ENCODE measurements at places on chromosomes 13 and 19.
A peak's percentile ranks its signal among the peaks of the same experiment; 100 is the strongest.

DNA sequence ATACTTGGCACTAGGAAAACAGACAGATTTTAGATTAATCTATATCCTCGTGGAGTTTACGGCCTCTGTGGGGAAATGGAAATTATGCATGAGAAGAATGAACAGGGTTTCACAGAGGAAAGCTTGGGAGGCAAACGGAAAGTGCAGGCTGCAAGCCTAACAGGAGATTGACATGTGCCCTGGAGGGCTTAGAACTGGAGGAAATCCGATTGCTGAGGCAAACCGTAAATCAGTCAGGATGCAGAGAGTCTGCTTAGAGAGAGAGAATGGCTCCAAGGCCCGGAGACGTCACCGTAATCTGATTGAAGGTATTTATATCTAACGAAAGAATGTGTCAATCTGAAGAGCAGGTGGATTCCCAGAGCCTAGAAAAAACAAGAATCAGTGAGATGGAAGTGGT is 143.2 kb downstream of the KATNAL1 start:
- DNase-seq, result no peak

DNA sequence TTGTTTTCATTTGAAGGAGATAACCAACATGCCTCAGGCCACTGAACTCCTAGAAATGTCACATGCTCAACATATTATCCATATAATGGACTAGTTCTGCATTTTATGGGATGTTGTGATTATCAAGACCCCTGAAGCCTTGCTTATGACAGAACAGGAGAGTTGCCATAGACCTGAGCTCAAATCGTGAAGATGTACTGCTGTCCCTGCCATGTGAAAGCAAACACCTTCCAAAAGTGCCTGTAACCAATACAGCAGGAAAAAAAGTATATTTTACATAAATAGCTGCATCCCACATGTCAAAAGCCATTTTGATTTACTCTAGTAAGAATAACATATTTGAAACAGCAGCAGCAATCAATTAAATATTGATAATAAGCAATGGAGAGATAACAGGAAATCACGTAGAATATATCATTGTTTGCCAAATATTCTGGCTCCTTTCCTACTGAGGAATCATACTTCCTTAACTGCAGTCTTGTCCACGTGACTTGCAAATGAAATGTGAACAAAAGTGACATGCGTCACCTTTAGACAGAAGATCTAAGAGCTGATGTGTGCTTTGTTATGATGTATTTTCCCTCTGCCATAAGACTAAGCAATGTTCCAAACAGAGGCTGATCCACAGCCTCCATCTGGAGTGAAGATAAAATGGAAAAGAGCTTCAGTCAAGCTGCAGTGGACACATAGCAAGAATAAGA is 33.5 kb downstream of the SLC25A30 start:
- no peak for DNase-seq

GRCh38 chr13:114310956-114311355 is 3.3 kb upstream of the CHAMP1 start:
- no peak for DNase-seq

DNA sequence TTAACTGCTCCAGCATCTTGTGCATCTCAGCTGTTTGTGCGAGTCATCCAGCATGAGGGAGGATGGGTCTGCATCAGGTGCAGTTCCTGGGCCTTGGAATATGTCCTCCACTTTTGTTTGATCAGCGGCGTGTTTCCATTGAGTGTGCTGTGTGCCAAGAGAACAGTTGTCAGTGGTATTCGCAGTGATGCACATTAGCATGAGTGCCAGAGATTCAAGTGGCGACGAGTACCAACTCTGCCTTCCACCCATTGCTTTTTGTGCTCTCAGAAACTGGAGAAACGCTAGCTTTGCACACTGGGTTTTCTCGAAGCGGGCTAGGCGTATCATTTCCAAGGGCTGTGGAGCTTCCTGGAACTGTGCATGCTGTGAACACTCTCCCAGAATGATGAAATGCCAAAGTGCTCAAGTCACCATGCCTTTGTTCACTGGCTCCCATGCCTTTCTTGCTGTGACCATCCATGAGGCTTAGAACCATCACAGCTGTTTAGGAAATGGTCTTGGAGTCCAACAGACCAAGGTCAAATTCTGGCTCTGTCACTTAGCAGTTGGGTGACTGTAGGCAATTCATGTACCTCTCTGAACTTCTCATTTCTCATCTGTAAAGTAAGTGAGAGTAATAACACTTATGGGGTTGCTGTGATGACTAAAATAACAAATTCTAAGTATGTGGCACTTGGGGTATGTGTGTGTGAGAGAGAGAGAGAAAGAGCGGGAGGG is 18.4 kb downstream of the LRCH1 start:
- no peak for DNase-seq

GRCh38 chr13:68428292-68428691 is 1198.2 kb upstream of the PCDH9 start:
- DNase-seq, result no peak

DNA sequence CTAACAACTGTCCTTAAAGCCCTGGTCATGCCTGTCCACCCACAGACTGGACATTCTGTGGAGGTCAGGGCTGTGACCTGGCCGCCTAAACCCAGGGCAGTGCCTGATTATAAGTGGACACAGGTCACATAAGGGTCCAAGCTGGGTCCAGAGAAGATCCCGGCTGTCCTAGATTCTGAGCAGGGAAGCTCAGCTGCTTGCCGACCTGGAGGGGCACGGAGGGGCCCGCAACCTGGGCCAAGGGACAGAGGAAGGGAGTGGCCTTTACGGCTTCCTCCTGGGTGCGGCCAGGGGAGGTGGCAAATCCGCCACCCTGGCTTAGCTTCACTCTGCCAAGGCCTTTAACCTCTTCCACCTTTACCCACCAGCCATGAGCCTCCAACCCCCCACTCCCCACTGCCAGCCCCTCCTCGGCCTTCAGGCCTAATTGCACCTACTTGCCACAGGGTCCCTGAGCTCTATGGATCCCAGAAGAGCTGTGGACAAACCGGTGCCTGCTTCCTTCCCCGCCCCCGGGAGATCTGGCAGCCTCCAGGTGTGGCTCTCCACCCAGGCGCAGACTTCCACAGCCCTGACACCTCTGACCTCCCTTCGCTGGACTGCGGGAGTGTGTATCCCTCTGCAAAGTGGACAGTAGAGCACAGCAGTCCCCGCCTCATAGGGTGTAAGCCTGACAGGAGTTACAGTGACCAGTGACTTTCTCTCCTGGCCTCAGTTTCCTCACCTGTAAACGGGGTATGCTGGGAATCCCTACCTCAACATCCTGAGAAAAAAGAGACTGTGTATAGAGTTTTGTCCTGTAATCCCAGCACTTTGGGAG is 1.7 kb downstream of the CD320 start:
- DNase-seq, result no peak

- peak; percentile 76 for DNase-seq
These were observed 12.0 kb downstream of the WDR88 start for GRCh38 chr19:33143897-33144405.

DNA sequence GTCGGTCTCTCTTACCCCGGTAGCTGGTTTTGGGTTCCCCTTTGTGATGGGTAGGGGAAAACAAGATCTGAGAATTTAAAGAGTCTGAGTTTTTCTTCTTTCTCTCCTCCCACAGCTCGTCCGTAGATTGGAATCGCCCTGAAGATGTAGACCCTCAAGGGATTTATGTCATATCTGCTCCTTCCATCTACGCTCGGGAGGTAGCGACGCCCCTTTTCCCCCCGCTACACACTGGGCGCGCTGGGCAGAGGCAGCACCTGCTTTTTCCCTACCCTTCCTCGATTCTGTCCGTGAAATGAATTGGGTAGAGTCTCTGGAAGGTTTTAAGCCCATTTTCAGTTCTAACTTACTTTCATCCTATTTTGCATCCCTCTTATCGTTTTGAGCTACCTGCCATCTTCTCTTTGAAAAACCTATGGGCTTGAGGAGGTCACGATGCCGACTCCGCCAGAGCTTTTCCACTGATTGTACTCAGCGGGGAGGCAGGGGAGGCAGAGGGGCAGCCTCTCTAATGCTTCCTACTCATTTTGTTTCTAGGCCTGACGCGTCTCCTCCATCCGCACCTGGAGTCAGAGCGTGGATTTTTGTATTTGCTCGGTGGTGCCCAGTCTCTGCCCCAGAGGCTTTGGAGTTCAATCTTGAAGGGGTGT is 7.1 kb upstream of the SELENOV start:
- DNase-seq, result no peak

GRCh38 chr19:52536448-52536800 is 9.0 kb downstream of the ZNF808 start:
- peak; percentile 55 for DNase-seq

- DNase-seq, result no peak
These were observed 459.3 kb downstream of the ITGBL1 start for GRCh38 chr13:101911752-101912151.

DNA sequence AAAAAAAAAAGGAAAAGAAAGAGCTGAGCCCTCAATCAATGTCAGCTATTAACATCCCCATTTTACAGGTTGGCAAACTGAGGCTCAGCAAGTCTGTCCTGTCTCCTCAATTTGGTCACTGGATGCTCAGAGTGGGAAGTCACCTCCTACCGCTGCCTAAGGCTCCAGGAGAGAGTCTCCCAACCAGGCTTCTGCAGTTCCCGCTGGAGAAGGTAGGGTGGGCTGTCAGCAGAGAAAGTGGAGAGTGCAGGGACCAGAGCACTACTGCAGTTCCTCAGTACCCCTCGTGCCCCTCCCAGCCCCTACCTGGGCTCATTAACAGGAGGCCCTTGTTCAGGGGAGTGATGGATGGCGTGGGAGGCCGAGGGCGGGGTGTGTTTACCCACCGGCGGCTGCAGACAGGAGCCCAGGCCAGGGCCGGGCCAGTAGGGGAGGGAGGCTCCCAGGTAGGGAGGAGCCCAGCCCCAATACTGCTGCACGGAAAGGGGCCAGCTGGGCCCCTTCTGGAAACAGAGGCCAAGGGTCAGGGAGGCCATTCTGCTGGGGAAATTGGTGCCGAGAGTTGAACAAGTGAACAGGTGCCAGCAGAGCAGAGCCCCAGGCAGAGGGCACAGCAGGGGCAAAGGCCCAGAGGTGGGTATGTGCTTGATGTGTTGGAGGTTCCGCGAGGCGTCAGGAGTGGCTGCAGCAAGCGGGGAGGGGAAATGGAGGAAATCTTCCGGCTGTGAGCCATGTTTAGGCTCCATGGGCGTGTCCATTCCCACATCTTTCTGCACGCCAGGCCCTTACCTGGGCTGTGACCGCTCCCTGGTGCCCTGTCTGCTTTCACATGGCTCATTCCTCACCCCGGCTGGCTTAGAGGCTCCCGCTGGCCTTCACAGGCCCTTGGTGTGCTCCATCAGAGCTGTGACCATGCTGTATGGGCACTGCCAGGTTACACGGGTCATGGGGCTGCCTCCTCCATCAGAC is 7.6 kb upstream of the COMP start:
- DNase-seq, result no peak

DNA sequence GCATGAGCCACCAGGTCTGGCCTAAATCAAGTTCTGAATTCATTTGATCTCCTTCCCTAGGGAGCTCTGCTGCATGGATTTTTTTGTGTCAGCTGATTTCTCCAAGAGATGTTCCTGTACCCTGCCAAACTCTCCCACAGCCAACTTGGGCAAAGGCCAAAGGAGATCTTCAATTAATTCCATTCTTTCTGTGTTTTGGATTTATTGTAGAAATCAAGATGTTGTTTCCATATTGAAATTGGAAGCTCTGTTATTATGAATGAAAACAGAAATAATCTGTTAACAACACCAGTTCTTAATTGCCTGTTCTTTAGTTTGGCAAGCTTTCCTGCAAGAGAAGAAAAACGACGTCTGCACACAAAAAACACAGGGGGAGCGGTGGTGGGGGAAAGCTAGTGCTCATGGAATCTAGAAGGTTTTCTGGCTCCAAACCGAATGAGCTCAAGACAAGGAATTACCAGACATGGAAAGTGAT is 86.5 kb upstream of the ABCC4 start:
- DNase-seq, result no peak

DNA sequence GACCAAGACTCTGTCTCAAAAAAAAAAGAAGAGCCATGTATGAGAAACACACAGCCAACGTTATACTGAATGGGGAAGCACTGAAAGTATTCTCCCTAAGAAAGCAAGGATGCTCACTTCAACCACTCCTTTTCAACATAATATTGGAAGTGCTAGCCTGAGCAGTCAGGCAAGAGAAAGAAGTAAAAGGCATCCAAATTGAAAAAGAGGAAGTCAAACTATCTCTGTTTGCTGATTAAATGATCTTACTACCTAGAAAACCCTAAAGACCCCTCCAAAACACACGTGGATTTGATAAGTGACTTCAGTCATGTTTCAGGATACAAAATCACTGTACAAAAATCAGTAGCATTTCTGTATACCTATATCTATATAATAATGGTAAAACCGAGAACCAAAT is 16.2 kb downstream of the WBP4 start:
- DNase-seq, result no peak

GRCh38 chr13:33277946-33278345 is 7.6 kb downstream of the STARD13 start:
- no peak for DNase-seq

GRCh38 chr19:31910224-31910623 is 435.2 kb upstream of the ZNF507 start:
- no peak for DNase-seq

- no peak for DNase-seq
These were observed 98.3 kb downstream of the AKAP11 start for GRCh38 chr13:42370229-42370628.

GRCh38 chr13:99655351-99656091 is 154.2 kb downstream of the TM9SF2 start:
- peak; percentile 7 for DNase-seq

GRCh38 chr13:79393564-79394249 is 12.3 kb downstream of the RBM26 start:
- DNase-seq, result peak; percentile 54

DNA sequence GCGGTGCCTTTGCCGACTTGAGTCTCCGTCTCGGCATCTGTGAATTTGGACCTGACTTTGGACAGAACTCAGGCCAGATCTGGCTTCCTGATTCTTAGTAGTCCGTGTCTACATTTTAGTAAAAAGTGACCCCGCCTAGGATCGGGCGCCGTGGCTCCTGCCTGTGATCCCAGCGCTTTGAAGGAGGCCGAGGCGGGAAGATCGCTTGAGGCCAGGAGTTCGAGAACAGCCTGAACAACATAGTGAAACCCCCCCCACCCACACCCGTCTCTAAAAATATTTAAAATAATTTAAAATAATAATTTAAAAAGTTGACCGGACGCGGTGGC is 849 bp upstream of the TCF3 start:
- DNase-seq, result no peak

DNA sequence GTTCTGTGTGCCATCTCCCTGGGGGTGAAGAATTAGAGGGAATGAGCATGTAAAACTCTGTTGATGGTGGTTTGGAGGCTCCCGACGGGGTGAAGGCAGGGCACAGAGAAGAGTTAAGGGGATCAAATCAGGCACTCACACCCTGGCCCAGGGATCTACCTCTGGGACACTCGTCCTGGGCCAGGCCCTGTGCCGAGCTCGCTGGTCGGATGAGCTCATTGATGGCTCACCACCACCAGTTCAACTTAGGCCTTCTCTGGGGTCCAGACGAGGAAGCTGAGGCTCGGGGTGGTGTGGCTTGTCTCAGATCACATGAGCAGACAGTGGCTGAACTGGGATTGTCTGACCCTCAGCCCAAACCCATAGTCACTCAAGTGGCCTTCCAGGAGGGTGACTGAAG is 1.6 kb downstream of the NACC1 start:
- no peak for DNase-seq

DNA sequence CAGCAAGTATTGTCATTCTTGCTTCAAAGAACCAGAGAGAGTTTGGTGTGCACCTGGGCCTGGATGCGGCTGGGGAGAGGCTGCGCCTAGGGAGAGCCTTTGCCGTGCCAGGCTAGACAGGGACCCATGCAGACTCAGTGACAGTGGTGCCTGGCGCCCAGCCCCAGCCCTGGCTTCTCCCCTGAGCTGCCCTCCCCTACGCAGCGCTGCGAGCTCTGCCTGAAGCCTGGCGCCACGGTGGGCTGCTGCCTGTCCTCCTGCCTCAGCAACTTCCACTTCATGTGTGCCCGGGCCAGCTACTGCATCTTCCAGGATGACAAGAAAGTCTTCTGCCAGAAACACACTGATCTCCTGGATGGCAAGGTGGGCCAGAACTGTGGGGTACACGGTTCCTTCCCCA is 12.0 kb downstream of the KMT2B start:
- no peak for DNase-seq
